ENCODE measurements at places on chromosomes 7 and 10.
A peak's percentile ranks its signal among the peaks of the same experiment; 100 is the strongest.

DNA sequence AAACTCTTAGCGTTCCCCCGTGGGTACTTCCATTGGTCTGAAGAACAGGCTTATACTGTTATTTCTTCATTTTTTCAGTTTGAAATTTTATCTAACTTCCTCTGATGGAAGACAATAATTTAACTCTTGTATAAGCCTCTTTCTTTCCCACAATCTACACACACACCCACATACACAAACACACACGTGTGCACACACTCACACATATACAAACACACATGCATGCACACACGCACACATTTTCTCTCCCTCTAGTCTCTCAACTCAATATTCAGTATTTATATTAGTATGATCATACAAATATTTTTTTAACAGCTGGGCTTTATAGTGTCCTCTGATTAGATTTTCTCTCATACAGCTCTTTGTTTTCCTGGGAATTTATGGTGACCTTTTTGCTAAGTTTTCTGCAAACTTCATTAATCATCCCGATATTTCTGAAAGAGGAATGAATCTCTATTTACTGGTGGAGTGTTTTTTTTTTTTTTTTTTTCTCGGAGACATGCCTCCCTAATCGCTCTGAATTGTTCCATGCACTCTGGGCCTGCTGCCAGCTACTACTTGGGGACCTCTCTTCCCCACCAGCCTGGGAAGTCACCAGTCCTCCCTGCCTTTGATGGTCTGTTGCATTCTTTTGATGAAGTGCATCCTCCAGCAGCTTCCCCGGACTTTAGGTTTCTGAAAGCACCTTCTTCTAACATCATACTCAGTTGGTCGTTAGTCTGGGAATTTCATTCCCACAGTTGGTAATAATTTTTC lies 75.5 kb downstream of the ZNF777 start:
- no peak for DNase-seq

DNA sequence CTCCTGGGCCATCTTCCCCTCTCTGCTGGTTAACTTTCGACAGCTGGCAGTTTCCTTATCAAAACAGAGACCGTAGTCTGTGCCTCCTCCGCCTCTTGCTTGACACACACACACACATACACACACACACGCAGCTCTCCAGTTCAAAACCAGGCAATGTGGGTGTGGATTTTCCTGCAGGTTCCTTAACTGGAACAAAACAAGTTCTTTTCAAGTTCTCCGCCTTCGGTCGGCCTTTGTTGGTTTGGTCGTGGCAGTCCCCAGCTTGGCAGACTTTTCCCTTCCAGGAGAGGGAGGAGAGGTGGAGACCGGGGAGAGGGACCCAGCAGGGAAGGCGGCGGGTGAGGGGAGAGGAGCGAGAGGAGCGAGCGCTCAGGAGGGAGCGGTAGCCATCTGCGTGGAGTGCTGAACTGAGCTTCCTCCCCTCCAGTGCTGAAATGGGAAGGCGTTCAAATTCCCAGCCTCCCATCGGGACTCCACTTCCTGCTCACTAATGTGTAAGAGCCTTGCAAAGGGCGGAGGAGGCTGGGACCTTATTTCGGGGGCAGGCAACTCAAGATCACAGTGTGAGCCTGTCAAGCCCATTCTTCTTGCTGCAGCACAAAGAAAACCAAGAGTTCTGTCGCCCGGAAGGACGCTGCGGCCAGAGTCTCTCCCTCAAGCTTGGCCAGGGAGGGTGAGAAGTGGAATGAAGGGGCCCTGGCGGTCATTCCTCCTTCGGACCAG lies 120.6 kb downstream of the PRPF18 start:
- peak; percentile 80 for DNase-seq

- no peak for DNase-seq
These were observed 171.5 kb upstream of the ADCY1 start for GRCh38 chr7:45402480-45403218.

DNA sequence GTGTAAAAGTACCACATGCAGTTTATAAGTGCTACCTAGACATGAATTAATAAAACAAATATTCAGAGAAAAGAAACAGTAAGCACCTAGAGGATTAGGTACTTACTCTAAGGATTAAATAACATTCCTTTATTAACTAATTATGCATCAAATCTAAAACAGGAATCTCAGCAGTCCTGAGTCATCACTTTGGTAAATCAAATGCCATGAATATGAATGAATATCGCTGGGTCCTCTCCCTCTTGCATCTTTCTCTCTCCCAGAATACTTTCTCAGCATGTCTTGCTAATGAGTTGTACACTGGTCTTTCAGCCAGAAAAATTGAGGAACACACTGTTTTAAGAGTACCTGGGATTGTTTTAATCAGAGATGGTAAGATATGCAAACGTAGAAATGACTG lies 225.5 kb upstream of the NFE2L3 start:
- no peak for DNase-seq

- no peak for DNase-seq
These were observed 683.2 kb downstream of the LRMDA start for GRCh38 chr10:76114581-76115001.

DNA sequence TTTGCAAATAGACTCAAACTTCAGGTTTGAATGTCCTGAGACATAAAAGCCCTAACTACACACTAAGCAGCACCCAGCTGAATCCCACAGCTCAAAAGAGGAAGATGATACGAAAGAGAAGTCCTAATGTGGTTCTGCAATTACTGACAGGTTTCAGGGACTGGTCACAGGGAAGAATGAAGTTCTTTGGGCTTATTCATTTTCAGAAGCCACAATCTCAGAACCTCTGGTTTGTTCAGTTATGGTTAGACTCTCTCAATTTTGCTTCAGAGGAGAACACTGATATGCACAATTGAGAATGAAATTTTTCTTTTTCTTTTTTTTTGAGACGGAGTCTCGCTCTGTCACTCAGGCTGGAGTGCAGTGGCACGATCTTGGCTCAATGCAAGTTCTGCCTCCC lies 94.6 kb upstream of the FAM180A start:
- no peak for DNase-seq

GRCh38 chr7:120370954-120371353 lies 98.0 kb downstream of the KCND2 start:
- DNase-seq = no peak

DNA sequence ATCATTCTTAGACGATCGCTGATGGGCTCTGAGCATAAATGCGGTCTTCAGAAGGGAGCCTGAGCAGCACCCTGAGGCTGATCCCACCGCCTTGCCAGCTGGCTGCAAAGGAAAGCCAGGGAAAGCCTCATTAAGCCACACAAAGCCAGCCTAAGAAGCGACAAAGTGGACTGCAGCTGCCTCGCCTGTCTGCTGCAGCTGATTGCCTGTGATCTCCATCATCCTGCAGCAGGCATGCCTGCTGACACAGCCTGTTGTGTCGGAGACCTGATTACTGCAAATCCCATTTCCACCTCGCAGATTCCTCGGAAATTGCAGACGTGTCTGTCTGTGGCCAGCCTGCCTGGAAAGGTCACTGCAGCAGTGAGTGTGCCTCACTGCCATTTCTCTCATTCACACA lies 1087.0 kb upstream of the AUTS2 start:
- no peak for DNase-seq

GRCh38 chr7:100010901-100011300 lies 4.5 kb upstream of the ZKSCAN1 start:
- DNase-seq = no peak
